ENCODE measurements at places on chromosomes 2 and 18.

DNA sequence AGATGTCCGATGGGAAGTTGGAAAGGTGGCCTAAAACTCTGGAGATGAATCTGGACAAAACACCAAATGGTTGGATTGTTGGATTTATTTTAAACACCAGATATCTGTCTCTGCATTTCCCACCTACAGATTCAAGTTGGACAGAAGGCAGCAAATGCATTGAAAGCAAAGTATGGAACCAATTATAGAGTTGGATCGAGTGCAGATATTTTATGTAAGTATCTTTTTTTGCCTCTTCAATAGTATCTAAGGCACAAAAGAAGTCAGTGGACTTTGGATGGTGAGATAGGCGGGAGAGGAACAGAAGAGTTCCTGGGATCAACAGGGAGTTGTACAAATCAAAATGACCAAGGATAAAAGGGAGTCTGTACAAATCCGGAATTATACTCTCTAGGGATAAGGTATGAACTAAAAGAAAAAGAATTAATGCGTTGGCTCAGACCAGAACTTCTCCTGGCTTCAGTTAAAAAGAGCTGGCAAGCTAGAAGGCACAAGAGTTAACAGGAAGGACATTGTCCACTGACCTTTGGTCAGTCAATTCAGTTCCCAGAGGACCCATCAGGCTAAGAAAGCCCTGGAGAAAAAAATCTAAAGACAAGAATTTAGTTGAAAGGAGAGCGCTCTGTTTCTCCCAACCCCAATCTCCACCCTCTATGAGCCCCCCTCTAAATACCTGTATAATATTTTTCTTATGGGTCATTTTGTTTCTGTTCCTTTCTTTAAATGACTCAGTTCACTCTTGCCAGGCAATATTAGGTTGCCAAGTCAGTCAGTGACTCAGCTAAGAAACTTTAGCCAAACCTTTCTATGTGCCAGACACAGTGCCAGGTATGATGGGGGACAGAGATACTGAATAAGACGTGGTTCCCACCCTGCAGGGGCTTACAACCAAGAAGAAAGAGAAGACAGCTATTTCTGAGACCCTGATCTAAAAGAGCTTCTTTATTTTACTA lies 29.1 kb downstream of the CPO start:
- DNase-seq, result no peak

GRCh38 chr2:97911206-97911921 lies 84.4 kb downstream of the TMEM131 start:
- no peak for DNase-seq

DNA sequence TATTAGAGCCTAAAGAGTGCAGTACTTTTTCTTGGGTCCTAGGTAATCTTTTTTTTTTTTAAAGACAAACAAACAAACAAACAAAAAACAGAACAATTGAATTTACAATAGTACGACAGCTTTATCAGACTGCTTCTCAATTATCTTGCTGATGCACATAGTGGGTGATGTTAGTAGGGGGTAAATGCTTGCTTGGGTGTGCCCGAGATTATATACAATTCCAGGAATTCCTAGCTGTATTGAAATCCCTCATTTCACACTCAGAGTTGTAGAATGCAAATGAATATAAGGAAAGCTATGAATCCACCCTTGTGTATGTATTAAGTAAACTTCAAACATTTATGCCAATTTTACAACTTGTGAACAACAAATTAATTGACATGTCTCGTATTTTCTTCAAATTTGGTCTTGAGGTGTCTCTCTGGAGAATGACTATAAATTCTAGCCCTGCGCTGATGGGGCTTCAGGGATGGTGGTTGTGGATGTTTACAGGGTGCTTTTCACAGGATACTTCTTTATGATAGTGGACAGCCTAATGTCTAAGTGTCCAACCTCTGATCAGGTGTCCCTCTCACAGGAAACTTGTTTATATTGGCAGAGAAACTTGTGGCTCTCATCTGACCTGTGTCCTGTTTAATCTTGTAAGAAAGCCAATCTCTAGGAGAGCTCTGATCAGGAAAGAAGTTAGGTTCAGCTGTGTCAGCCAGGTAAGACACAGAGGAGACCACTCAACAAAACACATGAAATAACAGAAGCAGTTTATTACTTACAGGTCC lies 61.9 kb upstream of the SLC39A10 start:
- no peak for DNase-seq

- DNase-seq, result no peak
These were observed 10.3 kb downstream of the ATP8B1 start for GRCh38 chr18:57792631-57793301.

DNA sequence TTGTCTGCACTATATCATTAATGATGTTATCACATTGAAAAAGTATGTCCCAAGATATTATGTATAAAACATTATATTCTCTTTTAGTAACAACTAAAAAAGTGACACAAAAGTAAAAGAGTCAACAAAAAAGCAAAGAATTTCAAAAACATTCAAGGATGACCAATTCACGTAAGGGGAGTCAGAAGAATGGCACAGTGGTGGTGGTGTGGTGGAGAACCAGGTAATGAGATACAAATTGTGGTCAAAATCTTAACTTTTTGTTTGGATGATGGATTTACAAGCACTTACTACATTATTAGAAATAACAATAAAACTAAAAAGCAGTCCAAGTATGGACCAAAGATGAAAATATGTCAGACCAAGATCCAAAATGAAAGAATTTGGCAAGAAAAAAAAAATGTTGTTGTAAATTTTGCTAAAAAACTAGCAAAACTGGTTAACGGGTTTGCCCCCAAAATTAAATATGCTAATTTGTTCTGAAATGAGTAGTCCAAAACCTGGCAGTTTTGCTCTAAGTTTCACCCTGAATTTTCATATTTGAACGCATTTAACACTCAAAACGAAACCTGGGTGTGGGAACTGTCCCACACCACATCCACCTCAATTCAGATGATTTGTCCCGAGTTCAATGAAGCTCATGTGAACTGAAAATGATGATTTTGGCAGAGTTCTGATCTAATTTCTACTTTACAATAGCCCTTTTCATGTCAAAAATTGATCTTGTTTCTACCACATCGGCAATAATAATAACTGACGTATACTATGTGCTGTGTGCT lies 135.8 kb downstream of the IKZF2 start:
- no peak for DNase-seq

DNA sequence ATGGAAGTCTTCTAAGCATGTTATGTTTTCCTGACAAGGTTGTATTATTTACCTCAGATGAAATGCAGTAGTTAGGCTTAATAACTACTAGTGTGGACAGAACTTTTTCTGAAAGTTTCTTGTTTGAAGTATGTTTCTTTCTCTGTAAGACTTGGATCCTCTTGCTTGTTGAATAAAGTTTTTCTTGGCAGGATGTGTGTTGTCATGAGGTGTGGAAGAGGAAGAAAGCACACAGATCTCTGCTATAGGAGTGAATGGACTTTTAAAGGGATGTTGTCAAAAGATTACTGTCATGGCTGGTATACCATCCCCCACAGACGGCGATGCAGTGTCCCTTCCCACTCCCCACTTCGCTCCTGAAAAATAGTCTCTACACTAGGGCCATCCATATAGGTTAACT lies 2.6 kb downstream of the CAB39 start:
- no peak for DNase-seq

DNA sequence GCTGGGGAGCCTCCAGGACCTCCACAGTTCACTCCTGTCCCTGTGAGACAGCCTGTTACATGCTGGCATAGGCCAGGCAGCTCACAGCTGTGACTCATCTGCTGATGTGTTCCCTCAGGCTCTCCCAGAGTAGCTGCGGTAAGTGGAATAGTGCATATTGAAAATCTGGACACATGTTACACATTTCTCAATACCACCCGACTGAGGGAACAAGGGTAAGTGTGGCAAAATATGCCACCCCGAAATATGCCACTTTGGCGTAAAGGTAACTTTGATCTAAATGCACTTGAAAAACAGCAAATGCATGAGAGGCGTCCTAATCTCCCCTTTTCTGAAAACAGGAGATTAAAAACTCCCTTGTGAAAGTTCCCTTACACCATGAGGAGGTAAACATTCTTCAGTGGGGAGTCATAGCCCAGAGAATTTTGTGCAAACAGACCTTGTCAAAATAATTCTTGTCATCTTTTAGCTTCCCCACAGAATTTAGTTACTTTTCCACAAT lies 557.9 kb downstream of the CCDC85A start:
- peak; percentile 86 for DNase-seq

DNA sequence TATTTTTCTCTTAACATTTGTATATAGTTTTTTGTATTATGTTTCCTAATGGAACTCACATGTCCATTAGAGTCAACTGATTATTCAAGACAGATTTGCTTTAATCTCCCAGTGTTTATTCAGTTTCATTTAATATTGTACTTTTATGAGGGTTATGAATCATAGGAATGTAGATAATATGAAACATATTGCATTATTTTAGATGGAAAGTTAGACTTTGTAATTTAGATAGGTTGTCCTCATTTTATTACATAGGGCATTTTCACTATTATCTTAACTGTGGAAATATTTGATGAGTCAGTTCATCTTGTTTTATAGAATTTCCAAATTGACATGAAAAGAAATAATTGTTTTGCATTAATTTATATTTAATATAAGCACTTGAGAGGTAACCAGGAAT lies 240.8 kb downstream of the PLCL1 start:
- no peak for DNase-seq
